GM23338 (cell line): ENCODE measurements at places on chromosomes 11 and 22. TPM values are rescaled to one million over a fixed set of nuclear protein-coding genes. Genes with fewer than 3 reads are reported as not detected.

DNA sequence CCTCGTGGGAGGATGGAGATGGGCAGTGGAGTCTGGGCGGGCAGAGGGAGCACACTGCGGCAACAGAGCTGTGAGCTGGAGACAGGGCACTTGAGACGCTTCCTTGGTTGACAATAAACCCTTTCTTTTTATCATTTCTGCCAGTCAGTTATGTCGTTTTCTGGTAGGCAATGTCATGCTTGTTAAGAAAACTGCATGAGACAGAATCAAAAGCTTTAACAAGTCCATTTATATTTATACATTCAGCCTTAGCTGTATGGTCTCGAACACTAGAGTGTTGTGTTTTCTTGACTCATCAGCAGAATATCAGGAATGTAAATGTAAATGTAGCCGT is 31.9 kb downstream of the PPFIA1 start:
- no peak overlapping the region for H3K27ac ChIP-seq
- no peak for DNase-seq
- H3K4me1 ChIP-seq: peaks cover 8% of the 10 kb centered on the region; the same call in 1 of the 2 replicates
- 0 out of 2 replicates have a peak, but pooled peaks cover 5% of the 10 kb centered on the region for H3K36me3 ChIP-seq

The BTG4 gene
- total RNA-seq: 0.31 TPM in 1 of 2 replicates, not detected in the other

The SLC5A1 gene
- 0.03 TPM in 1 of 2 replicates, not detected in the other for total RNA-seq

GRCh38 chr11:45527898-45528297 is 137.5 kb downstream of the CHST1 start:
- no peaks in the 10 kb centered on the region for H3K36me3 ChIP-seq
- no peak for DNase-seq
- H3K27ac ChIP-seq: no peak overlapping the region
- no peaks in the 10 kb centered on the region for H3K27me3 ChIP-seq

The CCDC116 gene
- total RNA-seq: 0.14 TPM in 1 of 2 replicates, not detected in the other

GRCh38 chr11:68043349-68044144 is 4.7 kb downstream of the TCIRG1 start:
- peaks cover 12% of the 10 kb centered on the region for H3K4me1 ChIP-seq
- H3K27me3 ChIP-seq: no peaks in the 10 kb centered on the region
- no peak overlapping the region for H3K4me3 ChIP-seq
- H3K27ac ChIP-seq: no peak overlapping the region
- H3K36me3 ChIP-seq: no peaks in the 10 kb centered on the region

- DNase-seq: no peak
- H3K27me3 ChIP-seq: no peaks in the 10 kb centered on the region
- H3K36me3 ChIP-seq: no peaks in the 10 kb centered on the region
- H3K27ac ChIP-seq: no peak overlapping the region
- H3K4me1 ChIP-seq: peaks cover 18% of the 10 kb centered on the region
Measured at GRCh38 chr11:18776324-18776723, 15.3 kb downstream of the PTPN5 start.
